ENCODE measurements at places on chromosomes 12 and 14. TPM values are rescaled to one million over a fixed set of nuclear protein-coding genes. Genes with fewer than 3 reads are reported as not detected.

Gene ERBB3
- 1.7 TPM for total RNA-seq

DNA sequence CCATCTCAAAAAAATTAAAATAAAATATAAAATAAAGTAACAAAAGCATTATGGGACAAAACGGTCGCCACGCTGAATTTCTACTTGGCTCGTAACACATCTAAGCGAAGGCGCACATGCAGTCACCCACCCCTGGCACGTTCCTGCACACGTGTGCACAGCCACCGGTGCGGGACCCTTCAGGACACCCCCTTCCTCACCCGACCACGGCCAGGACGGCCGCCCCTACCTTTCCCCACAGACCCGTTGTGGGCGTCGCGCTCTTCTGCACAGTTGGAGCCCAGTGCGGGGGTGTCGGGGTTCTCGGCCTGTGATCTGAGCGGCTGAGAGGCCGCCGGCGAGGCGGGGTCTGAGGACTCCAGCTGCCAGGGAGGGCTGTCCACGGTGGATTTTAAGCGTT lies 44.4 kb upstream of the GPR68 start:
- H3K36me3 ChIP-seq = peaks cover 4% of the 10 kb centered on the region
- H3K4me1 ChIP-seq = no peaks in the 10 kb centered on the region
- H3K4me3 ChIP-seq = no peak overlapping the region
- H3K27ac ChIP-seq = no peak overlapping the region
- H3K27me3 ChIP-seq = no peaks in the 10 kb centered on the region
- DNase-seq = no peak

DNA sequence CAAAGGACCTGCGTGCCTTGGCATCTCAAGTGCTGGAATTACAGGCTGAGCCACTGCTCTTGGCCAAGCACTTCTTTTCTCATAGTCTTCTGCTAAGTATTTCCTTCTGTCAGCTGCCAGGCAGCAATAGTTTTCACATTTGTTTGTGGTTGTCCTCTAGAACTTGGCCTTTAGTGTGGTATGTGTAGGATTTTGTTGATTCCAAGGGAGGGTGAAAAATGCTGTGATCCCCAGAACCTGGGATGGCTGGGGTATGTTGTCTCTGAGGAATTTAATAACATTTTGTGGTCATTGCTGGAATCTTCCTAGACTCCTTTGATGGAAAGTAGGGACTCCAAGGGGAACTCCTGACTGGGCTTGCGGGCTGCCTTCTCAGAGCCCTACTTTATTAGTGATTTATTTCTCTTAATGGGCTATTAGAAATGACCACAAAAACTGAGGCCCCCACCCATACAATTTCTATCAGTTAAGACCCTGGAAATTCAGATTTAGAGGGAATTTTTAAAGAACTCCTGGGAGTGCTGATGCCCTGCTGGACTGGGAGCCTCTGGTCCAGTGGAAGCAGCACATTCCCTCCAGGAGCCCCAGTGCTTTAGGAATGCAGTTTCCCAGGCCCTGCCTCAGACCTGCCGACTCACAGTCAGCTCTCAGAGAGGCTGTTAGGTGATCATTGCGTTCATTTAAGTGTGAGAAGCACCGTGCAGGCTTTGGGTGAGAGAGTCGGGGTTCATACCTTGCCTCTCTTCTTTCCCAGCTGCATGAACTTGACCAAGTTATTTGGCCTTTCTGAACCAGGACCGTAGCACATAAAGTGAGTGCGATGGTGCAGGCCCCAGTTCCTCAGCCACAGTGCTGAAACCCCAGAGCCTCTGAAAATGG lies 22.7 kb downstream of the TRAF3 start:
- DNase-seq = no peak
- no peak overlapping the region for H3K4me3 ChIP-seq
- no peak overlapping the region for H3K27ac ChIP-seq
- H3K27me3 ChIP-seq = no peaks in the 10 kb centered on the region
- H3K36me3 ChIP-seq = no peaks in the 10 kb centered on the region

- H3K27ac ChIP-seq = no peak overlapping the region
- H3K4me1 ChIP-seq = peaks cover 5% of the 10 kb centered on the region
- H3K27me3 ChIP-seq = no peaks in the 10 kb centered on the region
- no peak for DNase-seq
- no peaks in the 10 kb centered on the region for H3K36me3 ChIP-seq
These were observed 39.4 kb upstream of the PPP2R5C start for GRCh38 chr14:101721951-101722661.

DNA sequence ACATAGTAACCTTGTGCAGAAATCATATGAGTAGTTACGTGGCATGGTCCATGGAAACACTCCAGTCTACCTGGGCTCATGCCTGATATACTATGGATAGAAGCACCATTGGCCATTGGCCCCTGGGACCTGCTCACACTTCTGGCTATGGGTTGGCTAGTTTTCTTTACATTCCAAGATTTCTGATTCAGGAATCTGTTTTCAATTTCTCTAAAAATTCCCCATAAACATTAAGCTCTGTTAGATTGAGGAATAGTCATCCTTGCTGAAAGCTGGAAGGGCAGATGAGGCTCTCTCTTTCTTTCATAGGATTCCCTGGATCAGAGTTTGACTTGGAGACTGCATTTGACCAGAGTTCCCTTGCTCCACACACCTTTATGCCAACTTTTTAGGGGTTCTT lies 37.3 kb upstream of the RAP1B start:
- H3K27ac ChIP-seq = no peak overlapping the region
- H3K4me3 ChIP-seq = no peak overlapping the region
- no peak for DNase-seq
- H3K27me3 ChIP-seq = no peaks in the 10 kb centered on the region
- no peaks in the 10 kb centered on the region for H3K36me3 ChIP-seq
